Kidney (tissue), 22 donors: ENCODE measurements at places on chromosomes 3 and 15.

DNA sequence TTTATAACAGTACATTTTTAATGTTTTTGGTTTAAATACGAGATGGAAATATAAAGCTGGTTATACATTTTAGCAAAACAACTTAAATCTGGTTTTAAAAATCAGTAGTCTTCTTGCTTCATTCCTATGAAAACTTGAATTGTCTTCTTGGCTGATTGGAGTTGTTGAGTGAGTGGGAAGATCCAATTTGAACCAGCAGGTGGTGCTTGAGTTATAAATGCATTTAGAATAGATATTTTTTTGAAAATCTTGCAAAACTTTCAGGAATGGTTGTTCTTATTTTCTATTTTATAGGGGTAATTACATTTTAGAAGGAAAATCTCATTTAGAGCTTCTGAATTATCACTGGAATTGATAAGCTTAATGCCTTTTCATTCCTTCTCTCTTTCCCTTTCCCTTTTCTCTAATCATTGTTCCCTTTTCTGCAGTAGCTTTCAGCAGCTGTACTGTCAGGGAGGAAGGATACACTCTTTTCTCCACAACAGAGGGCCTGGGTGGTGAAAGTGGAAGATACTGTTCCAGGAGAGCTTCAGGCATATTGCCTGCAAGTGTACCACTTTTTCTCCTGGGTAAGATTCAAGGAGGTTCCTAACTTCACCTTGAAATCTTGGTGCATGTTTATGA lies 335.6 kb downstream of the NLGN1 start:
- DNase-seq = no peak

- DNase-seq = no peak
Observed at GRCh38 chr3:170324962-170325361, 32.6 kb upstream of the SKIL start.

DNA sequence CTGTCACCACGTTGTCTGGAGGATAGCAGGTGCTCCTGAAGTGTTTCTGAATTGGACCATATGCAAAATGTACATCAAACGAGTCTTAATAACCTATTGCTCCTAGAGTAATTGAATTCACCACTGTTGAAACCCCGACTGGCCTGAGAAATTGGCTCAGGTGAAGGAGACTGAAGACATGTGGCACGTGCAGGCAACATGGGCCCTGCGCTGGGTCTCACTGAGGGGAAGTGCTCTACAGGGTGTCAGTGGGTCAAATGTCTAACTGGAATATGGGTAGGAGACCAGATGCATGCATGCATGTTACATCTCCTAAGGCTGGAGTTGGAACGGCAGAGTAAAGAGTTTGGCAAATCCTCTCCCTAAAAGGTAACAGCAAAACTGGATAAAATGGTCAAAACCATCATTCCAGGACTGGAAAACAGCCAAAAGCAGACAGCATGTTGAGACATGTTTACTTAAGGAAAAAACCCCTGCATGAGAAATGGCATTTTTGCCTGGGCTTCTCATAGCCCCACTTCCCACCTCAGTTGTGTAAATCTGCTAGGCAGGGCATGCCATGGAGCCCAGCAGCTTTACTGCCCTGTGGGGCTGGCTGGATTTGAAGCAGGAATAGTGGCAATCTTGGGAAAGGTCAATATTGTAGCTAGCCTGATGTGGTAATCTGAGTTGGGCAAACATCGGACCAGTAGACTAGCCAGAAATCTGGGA lies 131.3 kb downstream of the TJP1 start:
- no peak for DNase-seq

GRCh38 chr15:42353061-42353460 lies 6.2 kb upstream of the CAPN3 start:
- no peak for DNase-seq

DNA sequence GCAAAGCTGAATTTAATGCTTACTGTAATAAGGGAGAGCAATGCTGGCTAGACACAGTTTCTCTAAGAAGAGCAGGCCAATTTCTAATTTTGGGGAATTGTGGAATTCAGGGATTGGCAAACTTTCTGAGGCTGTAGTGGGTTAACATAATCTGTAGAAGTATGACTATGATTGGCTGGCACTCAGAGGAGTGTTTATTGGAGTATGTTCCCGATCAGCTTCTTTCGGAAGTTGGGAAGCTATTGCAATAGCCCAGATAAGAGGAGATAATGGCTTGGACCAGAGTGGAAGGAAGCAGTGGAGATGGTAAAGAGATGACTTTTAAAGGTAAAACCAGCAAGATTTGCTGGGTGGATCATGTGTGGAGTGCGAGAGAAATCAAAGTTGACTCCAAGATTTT lies 19.4 kb downstream of the TMOD3 start:
- DNase-seq = no peak
